ENCODE measurements at places on chromosomes 2 and 18. TPM values are rescaled to one million over a fixed set of nuclear protein-coding genes. Genes with fewer than 3 reads are reported as not detected.

- no peak for DNase-seq
These were observed 34.2 kb downstream of the KLF7 start for GRCh38 chr2:207131594-207131993.

GRCh38 chr2:220163486-220163885, 536.1 kb downstream of the SLC4A3 start:
- no peak for DNase-seq

ZBTB7C gene
- polyA plus RNA-seq: 23.4 TPM

CYS1 gene
- 2.4 TPM for polyA plus RNA-seq

COBLL1 gene
- polyA plus RNA-seq: 12.8 TPM

PCARE gene
- 0.06 TPM for polyA plus RNA-seq

DNA sequence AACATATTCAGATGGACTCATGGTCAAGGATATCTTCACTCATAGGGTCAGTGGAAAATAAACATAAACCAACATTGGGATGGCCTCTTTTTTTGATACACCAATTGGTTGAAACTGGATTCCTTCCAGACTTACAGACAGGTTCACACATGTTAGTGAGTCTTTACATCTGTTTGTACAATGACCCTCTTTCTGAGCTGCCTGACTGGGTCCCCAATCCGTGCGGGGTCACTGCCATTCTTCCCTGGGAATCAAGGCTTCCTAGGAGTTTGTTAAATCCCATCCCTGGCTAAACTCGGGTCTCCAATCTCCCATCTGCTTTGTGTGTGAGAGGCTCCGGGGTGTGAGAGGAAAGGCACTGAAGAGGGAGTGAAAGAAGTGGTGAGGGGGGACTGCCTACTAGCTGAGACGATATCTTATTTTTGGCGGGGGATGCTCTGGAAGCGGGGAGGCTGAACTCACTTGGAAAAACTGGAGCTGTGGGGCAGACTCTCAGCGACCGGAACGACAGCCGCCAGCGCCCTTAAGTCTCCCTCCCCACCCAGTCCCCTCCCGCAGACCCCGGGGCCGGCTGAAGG, 487 bp downstream of the STARD6 start:
- DNase-seq: no peak

DNA sequence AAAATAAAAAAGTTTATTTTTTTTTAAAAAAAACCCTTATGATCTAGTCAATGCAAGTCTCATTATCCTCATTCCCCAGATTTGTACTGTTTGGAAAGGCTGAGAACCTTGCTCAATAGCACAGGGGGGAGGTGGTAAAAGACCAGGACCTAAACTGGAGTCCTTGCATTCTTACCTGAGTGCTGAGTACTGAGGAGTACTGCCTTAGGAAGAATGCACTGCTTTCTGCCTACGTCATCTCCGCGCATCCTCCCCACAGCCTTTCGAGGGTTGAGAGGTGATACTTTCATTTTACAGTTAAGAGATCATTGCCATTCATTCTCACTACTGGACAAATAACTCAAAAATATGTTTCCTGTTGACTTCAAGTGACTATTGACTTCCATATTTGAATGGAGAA, 73.8 kb downstream of the MAP3K20 start:
- DNase-seq: peak; percentile 17

SERPINB3 gene
- 0.62 TPM for polyA plus RNA-seq

DNA sequence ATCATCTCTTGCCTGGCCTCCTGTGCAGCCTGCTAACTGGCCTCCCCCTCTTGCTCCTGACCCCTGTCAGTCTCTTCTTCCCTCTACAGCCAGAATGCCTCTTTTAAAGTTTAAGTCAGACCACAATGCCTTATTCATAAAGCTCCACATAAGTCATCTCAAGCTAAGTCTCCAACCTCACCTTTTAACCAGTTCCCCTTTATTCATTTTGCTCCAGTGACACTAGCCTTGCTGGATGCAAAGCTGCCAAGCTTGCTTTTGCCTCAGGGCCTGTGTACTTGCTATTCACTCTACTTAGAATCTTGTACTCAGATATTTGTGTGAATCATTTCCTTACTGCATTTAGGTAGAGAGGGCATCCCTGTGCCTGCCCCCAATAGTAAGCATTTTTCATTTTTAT, 180.9 kb downstream of the PDE1A start:
- DNase-seq: no peak

DNA sequence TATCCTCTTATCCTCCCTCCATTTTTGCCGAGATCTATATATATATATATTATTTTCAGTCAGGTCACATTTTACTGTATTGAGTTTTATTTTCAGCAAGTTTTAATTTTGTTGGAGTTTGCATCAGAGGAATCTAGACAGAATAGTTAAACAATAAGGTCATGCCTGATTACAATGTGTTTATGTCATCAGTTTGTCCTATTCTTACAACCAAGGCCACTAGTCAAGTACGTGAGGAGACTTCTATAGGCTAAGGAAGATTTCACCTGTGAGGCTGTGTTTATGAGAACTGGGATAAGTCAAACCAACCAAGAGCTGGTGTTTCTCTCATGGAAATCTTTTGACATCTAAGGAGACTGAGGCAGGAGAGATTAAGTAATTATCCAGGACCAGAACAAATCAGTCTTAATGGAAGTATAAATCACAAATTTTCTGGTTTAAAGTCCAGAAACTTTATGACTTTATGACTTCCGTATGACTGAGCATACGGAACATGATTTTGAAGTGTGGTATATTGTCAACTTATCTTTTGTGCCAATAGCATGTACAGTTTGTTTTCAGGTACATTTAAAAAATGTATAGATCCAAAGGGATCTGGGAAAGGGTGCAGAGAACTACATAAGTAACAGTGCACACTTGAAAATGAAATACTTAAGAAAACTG, 100.0 kb upstream of the DTNA start:
- no peak for DNase-seq

DNA sequence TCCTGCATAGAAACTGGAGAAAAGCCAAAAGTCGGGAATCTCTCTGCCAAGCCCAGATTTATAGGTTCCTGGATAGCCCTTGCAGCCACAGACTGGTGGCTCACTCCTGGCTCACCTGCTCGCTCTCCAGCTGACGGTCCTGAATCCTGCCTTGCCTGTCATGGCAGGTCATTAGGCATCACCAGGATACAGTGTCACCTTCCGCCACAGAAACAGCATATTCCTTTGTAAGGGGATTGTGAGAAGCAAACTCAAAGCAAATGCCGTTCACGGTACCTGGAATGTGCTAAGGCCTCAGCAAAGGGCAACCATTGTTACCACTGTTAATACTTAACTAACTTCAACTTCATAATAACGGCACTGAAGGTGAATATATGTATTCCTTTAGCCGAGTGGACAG, 57.1 kb upstream of the GPR45 start:
- DNase-seq: no peak

PRKAG3 gene
- polyA plus RNA-seq: not detected

DNA sequence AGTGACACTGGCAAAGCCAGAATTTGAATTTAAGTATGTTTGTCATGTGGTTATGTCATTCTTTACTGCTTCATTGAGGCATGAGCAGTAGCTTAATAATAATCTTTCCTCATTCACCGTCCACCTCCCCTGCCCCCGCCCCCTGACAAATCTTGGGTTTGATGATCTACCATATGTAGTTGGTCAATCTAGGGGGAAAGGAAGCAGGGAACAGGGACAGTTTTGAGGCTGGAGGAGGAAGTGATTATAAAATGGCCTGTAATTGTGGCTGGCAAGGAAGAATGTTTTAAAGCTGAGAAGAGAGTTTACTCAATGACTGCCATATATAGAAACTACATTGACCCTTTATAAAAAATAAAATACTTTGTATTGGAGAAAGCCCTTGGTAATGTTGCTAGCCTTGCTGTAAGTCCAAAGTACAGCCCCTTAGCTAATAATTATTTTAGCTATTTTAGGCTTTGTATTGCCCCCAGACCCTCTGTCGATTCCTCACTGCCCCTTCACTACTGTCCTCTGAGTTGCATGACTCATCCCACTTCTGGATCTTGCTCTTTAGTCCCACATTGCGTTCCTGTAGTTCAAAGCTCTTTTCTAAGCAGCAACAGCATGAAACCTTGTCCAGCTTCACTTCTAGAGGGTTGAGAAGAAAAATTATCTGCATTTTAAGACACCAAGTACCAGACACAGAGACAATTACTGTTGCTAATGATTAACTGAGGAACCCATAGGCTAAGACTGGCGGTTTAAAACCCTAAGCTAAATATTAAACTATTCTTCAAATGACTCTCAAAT, 38.4 kb downstream of the PELI1 start:
- DNase-seq: peak; percentile 34

DNA sequence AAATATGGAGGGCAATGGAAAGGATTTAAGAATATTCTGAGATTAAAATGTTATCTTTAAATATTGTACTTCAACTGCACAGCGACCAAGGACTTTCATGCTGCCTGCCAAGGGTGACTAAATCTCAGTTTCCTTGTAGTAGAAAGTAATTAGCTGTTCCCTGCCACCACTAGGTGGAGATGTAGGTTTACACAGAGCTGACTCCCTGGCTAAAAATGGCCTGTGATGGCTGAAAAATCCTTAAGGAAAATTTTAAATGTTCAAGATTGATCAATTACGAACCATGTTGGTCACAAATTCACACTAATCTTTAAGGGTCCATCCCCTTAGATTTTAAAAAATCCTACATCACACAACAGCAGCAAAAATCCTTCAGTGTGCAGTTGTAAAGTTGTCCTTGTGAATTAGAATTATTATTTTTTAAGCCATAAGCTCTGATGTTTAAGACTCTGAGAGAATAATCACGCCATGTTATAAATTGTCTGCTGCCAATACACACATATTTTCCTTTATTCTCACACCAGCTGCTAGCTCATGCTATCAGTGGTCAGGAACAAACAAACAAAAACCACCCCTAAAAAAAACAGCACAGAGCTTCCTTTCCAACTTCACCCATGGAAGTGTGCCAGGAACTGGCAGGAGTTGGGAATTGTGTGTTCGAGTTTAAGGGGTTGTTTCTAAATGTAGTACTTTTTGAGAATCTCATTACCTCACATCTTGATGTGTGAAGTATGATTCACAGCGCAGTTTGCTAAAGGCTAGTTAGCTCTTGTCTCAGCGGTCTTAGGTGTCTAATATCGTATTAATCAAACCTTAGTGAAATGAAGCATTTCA, 399.8 kb downstream of the TMEM182 start:
- DNase-seq: peak; percentile 36

GRCh38 chr18:77098029-77098428, 34.6 kb downstream of the MBP start:
- DNase-seq: no peak

- DNase-seq: peak; percentile 36
These were observed 25.7 kb downstream of the DIS3L2 start for GRCh38 chr2:231987124-231987727.

- DNase-seq: peak; percentile 68
These were observed 63.9 kb downstream of the GATA6 start for GRCh38 chr18:22233266-22233665.

EPHA4 gene
- polyA plus RNA-seq: 0.56 TPM

GRCh38 chr2:31234683-31235503, 941 bp downstream of the EHD3 start:
- no peak for DNase-seq

GRCh38 chr2:85666435-85667316, 1.3 kb downstream of the SFTPB start:
- DNase-seq: no peak

CNGA3 gene
- polyA plus RNA-seq: 0.12 TPM

GRCh38 chr18:35696307-35696706, 114.8 kb downstream of the GALNT1 start:
- DNase-seq: no peak

DNA sequence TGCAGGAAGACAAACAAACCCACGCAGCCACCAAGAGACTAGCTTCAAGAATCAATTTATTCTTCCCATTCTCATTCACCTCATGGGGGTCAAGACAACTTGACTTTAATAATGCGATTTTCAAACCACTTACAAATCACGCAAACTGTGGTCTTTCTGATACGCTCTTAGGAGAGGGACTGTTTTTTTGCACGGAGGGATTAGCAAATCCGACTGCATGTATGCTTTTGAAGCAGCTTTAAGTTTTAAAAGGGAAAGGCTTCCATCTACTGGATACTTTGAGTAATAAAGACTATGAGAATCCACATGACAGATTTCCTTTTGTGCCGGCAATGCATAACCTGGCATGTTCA, 322.9 kb upstream of the KCNJ3 start:
- DNase-seq: peak; percentile 75

NOSTRIN gene
- 13.3 TPM for polyA plus RNA-seq

SERPINB12 gene
- not detected for polyA plus RNA-seq

- peak; percentile 73 for DNase-seq
These were observed 1.3 kb upstream of the BZW1 start for GRCh38 chr2:200810252-200810997.

GRCh38 chr2:38600242-38600891, 2.4 kb downstream of the HNRNPLL start:
- DNase-seq: no peak

DNA sequence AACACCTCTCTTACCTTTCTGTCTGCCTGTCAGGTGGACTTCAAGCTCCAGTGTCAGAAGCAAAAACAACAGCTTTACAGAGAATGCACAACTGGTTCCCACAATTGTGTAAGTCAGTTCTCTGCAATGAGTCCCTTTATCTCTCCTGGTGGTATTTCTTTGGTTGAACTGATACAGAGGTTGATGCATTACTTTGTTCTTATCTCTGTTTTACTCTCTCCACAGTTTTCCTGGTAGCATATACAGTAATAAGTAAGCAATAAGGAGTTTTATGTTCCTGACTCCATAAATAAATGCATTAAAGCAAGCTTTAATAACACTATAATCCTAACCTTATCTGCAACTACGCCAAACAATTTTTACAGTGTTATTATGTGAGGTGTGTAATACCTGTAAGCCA, 310.3 kb upstream of the GYPC start:
- no peak for DNase-seq

GRCh38 chr2:38492042-38492615, 110.6 kb downstream of the HNRNPLL start:
- DNase-seq: no peak

DNA sequence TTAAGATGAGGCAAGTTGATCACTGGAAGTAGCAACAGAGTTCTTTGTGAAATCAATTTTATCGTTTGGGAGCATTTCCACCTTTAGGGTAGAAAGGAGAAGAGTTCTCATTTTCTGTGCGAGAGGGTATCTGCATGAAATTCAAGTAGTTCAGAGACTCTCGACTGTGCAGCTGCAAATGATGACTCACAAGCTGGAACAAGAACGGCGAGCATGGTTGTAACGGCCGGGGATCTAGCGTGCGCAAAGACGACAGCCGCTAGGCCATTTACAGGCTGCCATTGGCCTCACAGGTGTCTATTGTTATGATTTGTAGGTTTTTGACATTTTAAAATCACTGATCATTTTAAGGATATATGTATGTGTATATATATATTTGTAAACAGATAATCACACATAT, 5.2 kb downstream of the KLHL29 start:
- no peak for DNase-seq

VSNL1 gene
- 0.44 TPM for polyA plus RNA-seq

- no peak for DNase-seq
These were observed 15.5 kb upstream of the BMPR2 start for GRCh38 chr2:202360646-202361045.

- no peak for DNase-seq
These were observed 15.0 kb downstream of the GPR45 start for GRCh38 chr2:105256431-105257047.

GRCh38 chr18:25299426-25300300, 52.3 kb downstream of the ZNF521 start:
- DNase-seq: no peak

POTEC gene
- not detected for polyA plus RNA-seq

- no peak for DNase-seq
These were observed 22.8 kb downstream of the TRABD2A start for GRCh38 chr2:84858123-84858522.

UGT1A3 gene
- not detected for polyA plus RNA-seq
